ENCODE measurements at places on chromosomes 2 and 18.

- no peak for DNase-seq
Measured at GRCh38 chr18:32804134-32804888, 31.5 kb upstream of the KLHL14 start.

- no peak for DNase-seq
Measured at GRCh38 chr2:30641765-30642345, 165.4 kb downstream of the CAPN13 start.

DNA sequence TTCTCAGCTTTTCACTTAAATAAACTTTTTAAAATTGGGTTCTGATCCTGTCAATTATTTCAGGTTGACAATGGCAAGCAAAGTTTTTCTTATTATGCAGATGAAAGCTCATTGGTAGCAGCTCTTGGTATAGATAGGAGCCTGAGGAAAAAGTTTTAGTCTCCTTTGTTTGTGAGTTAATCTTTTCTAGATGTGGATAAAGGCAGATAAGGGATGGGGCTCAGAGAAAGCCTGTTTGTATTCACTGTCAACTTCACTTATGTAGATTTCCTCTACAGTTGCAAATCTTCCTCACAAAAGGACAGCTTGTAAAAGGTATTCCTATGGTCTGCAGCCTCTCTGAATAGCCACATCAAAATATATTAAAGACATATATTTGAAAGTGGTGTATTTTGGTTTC is 224.5 kb upstream of the SPOPL start:
- no peak for DNase-seq

DNA sequence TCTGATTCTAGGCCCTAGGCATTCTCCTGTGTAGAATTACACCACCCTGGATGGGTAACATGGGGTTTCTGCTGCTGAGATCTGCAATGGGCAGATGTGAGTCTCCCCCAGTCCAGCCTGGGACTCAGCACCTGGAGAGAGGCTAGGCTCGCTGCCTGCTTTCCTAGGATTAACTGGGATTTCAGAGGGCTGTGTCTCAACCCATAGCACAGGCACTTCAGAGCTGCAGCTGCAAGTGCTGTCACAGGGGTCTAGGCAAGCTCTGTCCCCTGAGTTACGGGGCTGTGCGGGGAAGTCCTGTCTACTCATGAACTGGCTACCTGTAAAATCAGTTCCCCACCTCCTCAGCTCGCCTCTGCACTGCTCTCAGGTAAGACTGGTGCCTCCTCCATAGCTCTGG is 51.5 kb downstream of the CABLES1 start:
- DNase-seq, result no peak

GRCh38 chr18:51137891-51138290 is 59.6 kb downstream of the MEX3C start:
- DNase-seq, result no peak

GRCh38 chr18:48176909-48177308 is 232.3 kb downstream of the ZBTB7C start:
- peak; percentile 30 for DNase-seq

- no peak for DNase-seq
Measured at GRCh38 chr2:226208726-226209125, 590.9 kb downstream of the IRS1 start.

DNA sequence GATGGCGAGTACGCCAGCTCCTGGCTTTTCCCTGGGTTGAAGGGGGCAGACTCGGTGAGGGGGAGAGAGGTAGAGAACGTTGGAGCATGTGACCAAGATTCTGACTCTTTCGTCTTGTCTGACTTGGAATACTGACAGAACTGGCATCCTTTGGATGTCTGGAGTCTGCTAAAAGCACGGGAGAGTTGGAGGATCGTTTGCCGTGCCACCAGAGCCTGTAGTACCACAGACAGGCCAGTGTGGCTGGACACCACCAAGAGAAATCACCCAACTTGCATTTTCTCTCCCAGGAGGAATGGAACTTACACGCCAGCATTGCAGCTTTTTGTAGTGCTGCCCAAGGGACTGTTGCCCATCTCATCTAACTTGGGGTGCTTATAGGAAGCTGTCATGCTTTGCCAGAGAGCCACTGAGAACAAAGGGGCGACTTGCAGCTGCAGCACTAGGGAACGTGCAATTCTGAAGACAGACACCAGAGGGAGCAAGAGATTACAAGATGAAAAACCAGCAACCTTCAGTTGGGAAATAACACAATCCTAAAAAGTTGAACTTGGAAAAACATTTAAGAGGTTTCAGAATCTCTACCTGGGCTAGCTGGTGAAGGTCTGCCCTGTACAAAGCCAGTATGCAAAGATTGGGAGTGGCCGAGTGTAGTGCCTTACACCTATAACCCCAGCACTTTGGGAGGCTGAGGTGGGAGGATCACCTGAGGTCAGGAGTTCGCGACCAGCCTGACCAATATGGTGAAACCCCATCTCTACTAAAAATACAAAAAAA is 24.1 kb downstream of the PSMG2 start:
- DNase-seq, result no peak

DNA sequence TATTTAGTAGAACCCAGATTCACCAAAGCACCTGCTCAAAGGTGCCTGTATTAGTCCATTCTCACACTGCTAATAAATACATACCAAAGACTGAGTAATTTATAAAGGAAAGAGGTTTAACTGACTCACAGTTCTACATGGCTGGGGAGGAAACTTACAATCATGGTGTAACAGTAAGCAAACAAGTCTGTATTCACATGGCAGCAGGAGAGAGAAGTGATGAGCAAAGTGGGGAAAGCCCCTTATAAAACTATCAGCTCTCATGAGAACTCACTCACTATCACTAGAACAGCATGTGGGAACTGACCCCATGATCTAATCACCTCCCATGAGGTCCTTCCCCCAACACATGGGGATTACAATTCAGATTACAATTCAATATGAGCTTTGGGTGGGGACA is 28.0 kb upstream of the DDX18 start:
- no peak for DNase-seq

DNA sequence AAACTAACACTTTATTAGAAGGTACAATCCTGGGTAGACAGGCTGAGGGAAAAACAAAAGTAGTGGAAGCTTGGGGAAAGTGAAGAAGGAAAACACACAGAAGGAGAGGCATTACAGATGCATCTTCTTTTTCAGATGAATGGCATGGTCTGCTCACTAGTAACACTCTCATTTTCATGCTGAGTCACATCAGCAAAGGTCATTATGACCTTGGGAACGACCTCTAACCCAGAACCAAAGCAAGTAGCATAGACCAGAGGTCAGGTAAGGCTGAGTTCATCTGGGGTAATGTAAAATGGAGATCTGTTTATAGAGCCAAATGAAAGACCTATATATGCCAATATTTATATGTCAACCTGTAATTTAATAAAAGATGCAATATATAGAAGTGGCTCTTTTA is 294.4 kb upstream of the LRRTM4 start:
- no peak for DNase-seq

DNA sequence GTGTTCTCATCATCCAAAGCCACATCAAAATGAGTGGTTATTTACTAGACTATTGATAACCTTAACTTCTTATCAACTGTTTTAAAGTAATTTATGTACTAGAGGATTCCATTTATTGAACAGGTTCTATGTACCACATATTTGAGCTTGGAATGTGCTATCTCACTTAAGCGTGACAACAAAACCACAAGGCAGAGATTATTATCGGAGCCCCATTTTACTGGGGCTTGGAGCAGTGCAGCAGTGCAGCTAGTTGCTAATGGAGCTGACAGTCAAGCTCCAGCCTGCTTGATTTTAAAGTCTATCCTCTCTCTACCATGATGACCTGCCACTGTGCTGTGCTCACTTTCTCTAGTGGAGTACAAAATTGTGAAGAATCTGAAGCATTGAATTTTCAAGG is 24.6 kb downstream of the GCG start:
- no peak for DNase-seq

DNA sequence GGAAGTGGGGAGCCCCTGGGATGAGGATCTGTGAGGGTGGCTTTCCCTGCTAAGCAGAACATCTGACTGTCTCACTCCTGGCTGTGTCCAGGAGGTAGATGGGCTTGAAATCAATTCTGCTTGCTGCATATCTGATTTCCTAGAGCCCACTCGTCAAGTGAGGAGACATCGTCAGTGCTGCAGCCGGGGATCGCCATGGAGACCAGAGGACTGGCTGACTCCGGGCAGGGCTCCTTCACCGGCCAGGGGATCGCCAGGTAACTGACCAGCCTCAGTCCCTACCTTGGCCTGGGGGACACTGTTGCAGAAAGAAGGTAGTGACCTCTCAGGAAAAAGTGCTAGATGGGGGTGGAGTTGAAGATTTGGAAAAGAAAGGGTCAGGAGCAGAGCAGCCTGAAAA is 31.3 kb downstream of the CNGA3 start:
- peak; percentile 69 for DNase-seq

GRCh38 chr18:78138983-78139496 is 840.6 kb upstream of the SALL3 start:
- DNase-seq, result no peak

DNA sequence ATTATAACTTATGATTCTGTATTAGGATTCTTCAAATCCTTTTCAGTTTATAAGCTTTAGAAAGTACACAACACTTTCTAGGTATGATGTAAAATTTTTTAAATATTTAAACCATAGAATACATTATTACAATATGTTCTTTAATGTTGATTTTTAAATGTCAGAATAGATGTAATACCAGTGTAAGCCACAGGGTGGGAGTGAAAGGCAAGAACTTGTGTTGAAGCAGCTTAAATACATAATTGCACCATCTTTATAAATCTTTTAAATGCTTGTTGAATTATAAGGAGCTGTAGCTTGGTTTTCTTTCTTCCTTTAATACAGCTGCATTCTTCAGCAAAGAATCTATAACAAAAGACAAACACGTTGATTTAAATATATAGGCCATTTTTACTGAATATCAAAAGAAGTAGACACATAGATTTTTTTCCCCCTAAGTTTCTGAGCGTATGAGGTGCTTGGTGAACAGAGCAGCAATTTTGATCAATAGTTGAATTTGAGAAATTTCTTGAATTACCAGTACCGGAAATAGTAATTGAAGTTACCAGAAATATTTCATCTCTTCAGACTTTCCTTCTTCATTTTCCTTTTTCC is 63.0 kb downstream of the TANK start:
- DNase-seq, result no peak

DNA sequence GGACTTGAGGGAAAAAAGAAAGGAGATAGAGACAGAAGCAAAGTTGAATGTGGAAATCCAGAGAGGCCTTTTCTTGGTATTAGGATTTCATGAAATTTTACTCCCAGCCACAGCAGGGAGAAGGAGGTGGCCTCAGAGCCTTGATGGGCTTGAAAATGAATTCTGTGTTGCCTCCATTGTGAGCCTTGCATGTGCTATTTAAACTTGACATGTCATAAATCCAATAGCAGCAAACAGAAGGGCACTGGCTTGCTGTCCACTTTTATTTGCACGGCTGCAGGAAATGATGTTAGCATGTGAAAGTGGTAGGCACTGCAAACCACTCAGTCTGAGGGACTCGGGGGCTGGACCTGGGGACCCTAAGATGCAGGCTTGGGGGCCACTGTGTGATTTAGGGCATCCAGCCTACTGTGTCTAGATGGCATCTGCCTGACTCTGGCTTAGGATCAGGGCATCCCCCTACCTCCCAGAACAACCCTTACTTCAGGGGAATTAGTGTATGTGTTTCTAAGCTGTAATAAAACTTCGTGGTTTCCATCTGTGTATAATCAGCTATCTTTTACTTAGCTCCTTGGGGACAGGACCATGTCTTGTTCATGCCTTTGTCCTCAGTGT is 139.1 kb upstream of the SKOR2 start:
- no peak for DNase-seq

All from posterior vena cava (tissue), 2 donors.